AG04449 (cell line): ENCODE measurements at places on chromosomes 6 and 20.

- DNase-seq, result no peak
These were observed 46.7 kb upstream of the FNDC1 start for GRCh38 chr6:159122453-159122852.

- no peak for DNase-seq
These were observed 79.9 kb upstream of the CD83 start for GRCh38 chr6:14037402-14038277.

GRCh38 chr6:8803181-8803760 lies 367.9 kb upstream of the SLC35B3 start:
- no peak for DNase-seq

DNA sequence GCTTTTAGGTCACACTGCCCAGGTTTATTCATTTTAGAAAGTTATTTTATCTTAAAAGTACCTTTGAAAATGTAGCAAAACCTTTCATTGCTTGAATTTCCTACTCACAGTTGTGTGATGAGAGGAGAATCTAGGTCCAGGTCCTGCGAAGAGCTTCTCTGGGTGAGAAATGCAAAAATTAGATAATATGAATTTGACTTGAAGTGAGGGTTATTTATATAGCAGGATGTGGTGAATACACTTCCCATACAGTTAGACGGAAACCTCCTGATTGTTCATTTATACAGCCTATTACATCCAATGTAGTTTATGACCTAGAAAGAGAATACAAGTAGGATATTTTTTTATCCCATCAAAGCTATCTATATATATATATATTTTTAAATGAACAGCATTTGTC lies 30.5 kb downstream of the CDKAL1 start:
- no peak for DNase-seq

GRCh38 chr20:60191014-60191413 lies 232.8 kb downstream of the CDH26 start:
- no peak for DNase-seq

- DNase-seq, result no peak
These were observed at the start of gene TREML2 for GRCh38 chr6:41200901-41201763. TREML2 (minus strand) TSS chr6:41201149; CDS start chr6:41201008, 141 bp downstream.

DNA sequence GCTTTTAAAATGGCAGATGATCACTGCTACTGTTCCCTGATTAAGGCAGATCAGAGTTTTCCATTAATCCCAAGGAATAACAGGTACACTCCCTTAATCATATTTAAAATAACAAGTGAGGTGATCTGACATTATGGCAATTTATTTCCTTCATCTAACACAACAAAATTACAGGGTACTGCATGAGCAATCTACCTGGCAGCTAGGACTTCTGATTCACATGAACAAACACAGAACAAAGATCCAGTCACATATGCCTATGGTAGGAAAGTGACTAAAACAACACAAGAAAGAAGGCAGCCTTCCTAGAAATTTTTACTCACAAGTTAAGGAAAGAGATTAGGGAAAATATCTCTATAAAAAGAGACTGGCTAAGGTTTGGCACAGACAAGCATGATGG lies 33.2 kb downstream of the MAP7 start:
- DNase-seq, result no peak

DNA sequence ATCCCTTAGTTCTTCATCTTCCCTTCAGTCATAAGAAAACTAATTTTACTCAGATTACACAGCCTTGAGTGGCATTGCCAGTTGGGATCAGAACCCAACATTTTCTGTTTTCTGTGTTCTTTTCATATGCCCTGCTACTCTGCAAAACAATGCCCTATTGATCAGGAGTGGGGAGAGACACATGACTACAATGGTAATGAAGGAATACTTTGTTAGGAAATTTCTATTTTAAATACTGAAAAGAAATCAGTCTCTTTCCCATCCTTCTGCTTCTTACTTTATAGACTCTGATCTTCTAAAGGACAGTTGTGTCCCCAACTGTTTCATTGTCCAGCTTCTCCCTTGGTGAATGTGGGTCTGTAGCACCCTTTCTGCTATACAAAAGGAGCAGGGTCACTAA lies 5.5 kb upstream of the PKIB start:
- no peak for DNase-seq

DNA sequence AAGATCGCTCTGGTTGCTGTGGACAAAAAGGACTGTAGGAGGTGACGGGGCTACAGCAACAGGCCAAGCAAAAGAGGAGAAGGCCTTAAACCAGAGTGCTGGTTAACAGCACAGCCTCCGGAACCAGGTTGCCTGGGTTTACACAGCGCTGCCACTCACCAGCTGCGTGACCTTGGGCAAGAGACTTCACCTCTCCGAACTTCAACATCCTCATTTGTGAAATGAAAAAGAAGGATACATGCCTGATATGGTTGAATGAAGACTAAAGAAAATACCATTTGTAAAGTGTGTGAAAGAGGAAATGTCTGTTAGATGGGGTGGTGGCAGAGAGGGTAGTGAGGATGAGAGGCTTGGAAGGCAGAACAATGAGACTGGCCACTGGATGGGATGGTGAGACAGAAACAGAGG lies 44.9 kb downstream of the PREX1 start:
- no peak for DNase-seq

DNA sequence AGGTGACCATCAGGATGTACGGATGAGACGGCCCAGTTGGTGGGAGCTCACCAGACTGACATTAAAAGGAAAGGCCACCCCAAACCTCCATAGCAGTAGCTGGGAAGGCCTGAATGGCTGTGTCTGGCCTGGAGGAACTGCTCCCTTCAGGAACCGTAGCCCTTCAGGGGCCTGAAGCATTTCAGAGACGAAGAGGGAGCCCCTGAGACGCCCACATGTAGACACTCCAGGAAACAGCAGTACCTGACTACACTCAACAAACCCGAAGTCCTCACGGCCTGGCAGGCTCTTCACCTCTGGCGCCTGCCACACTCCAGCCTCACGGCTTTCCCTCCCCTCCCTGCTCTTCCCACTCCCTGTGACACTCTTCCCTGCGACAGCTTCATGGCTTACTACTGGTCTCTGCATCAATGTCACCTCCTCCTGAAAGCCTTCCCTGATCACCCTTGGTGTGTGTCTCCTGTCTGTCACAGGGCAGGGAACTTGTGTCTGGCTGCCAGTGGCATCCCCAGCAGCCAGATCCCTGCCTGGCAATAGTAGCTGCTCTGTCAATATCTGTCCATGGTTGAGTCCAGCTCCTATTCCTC lies 14.6 kb upstream of the STX16 start:
- DNase-seq, result no peak

GRCh38 chr6:22108199-22108598 lies 188.6 kb downstream of the PRL start:
- DNase-seq, result no peak

DNA sequence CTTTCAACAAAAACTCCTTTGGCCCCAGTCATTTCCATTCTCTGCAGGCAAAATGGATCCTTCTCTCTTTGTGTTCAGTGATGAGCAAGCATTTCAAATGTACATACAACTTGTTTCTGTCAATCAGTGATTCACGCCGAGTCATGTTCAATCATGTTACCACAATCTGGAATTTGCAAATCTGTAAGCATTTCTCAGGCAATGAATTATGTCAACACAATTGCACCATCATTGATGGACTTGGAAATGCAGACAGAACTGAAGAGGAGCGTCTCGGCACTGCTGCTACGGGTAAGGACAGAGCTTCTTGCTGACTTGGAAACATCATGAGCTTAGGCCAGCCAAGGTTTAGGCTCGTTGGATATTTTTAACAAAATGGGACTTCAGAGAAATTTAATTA lies 132.8 kb upstream of the AGPAT4 start:
- DNase-seq, result peak; percentile 44

- DNase-seq, result no peak
These were observed 98.0 kb upstream of the LAMP5 start for GRCh38 chr20:9416421-9416820.

- DNase-seq, result no peak
These were observed 26.0 kb downstream of the TOX2 start for GRCh38 chr20:43940518-43941225.

GRCh38 chr6:159828074-159828473 lies 28.0 kb downstream of the PNLDC1 start:
- no peak for DNase-seq

- no peak for DNase-seq
These were observed 10.3 kb downstream of the SERPINB1 start for GRCh38 chr6:2831392-2831791.

DNA sequence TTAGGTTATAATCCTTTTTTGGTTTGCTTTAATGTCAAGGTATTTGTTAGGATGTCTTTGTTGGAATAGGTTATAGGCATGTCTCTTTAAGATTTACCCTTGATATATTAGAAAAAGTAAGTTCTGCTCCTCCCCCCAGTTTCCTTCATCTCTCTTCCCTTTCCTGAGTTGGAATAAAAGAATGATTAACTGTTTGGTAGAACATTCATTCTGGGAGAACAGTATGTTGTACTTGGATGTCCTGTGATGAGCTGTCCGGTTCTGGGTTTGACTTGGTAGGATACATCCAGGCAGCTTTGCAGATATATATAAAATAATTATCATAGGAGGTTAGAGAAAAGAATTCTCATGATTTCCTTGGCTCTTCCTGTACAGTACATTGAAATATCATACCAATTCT lies 199.6 kb upstream of the RREB1 start:
- DNase-seq, result no peak

DNA sequence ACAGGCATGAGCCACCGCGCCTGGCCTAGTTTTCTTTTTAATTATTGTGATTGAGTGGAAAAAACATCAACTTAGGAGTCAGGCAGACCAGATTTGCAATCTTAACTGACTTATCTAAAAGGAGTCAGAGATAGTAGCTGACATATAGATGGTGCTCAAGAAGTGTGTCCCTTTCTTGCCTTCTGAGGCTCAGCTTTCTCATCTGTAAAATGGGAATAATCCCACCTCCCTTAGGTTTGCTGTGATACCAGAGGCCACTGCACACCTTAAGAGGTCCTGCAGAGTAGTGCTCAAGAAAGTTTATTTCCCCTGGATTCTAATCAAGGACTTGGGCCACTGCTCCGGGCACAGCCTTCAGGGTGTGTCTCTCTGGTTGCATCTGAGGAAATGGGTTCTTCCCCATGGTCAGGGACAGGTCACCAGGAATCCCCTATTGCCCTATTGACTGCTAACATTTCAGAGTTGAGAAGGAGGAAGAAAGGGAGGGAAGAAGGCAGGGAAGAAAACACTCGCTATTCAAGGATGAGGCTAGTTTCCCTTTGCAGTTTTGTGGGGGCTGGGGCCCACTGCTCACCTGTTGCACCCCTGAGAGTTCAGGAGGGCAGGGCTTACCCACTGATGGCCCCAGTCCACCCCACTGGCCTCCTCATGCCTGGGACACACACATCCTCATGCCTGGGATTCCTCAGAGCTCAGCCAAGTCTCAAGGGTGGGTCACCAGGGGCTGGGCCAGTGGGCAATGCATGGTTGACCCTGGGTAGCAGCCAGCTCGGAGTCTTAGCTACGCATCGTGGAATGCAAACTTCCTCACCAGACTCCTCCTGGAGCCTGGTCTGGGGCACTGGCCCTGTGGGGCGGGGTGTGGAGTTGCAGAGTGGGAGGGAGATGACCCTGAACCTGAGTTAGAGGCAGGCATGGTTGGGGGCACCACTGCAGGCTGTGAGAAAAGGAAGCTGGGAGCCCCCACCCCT lies 21.2 kb downstream of the C6orf132 start:
- DNase-seq, result no peak

DNA sequence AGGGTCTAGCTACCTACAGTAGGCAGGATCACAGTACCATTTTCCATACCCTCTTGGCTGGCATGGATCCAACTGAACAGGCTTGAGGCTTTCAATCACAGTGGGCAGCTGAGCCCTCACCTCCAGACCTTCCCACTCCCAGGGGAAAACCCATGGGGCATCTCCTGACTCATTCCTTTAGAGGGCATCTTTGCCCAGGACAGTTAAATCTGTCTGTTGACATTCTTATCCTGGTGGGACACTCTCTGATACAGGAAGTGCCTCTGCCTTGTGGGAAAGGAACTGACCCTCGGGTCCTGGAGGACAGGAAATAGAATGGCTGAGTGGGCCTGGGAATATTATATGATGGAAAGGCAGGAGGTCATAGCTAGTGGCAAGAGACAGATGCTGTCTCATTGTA lies 10.2 kb upstream of the EPB41L1 start:
- DNase-seq, result no peak

DNA sequence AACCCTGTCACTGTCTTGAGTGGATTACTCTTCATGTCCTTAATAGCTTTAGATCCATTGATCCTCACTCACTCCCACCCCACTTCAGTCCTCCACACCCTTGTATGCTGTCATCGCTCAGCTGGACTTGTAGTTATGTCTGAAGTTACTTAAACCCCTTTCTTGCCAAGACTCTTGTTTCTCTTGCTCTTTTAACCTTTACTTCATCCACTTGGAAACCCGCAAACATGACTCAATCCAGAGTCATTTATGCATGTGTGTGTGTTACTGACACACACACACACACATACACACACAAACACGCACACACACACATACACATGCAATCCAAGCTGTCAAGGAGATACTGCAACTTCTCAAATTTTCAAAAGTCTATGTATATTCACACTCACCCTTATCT lies 341.8 kb downstream of the SYNE1 start:
- DNase-seq, result no peak

DNA sequence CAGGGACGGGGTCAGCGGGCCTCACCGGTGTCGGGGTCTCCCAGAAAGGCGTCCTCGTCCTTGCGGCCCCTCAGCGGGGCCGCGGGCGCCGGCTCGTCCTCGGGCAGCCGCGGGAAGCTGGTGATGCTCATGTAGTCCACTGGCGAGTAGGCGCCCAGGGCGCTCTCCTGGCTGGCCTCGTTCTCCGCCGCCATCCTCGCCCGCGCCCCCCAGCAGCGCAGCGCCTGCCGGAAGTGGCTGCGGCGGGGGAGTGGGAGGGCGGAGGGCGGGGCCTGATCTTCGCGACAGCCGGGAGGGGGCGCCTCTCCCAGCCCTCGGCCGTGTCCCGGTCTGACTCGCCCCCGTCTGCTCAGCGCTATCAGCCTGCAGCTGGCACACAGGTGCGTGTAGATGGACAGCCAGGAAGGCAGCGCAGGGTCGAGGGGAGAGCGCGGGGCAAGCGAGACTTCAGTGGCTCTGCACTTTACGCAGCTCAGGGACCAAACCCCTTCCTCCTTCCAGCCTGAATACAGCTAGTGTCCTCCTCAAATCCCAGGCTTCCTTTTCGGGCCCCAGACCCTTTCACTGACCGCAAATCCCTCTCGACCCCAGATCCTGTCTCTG lies at the start of gene GGT7:
Gene GGT7, minus strand, starts transcription at position 235 of the 603 bp plus-strand sequence. Its CDS starts 41 bp downstream, at position 194.
- DNase-seq, result no peak

DNA sequence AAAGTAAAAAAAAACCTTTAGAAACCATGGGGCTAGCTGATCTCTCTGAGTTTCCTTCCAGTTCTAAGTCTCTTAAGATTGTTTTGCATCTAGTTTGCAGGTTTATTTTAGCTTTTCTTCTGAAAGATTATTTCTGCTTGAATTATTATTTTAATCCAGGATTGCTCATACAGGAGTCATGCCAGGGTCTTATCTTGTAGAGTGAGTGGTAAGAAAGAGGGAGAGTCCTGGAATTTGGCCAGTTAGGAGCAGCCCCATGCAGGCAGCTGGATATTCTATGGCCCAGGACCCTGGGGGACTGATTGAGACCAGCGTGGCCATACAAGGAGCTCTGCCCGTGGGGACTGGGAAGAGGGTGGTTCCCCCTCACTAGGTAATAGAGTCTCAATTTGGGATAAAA lies 178.9 kb upstream of the HEY2 start:
- DNase-seq, result no peak

- no peak for DNase-seq
These were observed 32.0 kb upstream of the SSTR4 start for GRCh38 chr20:23003077-23003635.
